Daoy (cell line): ENCODE measurements at places on chromosomes 13 and 19. TPM values are rescaled to one million over a fixed set of nuclear protein-coding genes. Genes with fewer than 3 reads are reported as not detected.

DNA sequence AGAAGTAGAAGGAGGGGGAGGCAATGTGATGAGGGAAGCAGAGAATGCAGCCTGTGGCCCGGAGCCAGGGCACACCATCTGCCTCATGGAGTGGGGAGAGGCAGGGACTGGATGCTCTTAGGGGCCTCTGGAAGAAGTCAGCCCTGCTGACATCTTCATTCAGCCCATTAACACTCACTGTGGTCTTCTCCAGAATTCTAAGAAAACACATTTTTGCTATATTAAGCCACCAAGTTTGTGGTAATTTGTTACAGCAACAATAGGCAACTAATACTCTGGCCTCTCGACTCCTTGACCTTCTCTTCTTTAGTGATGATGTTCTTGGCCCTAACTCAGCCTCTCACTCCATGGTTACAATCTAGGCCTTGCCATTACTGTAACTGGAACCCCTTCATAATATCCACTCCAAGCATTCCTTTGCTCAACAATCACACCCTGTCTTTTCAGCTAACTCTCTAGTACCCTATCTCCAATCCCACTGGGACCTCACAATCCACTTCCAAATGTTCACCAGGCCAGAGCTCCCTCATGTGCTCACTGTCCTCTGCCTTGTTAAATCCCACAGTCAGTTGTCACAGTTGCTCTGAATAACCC, 98.5 kb downstream of the MIPEP start:
- peak; percentile 7 for DNase-seq

The ZNF416 gene
- 2.9 and 5.1 TPM in 2 replicates for total RNA-seq

DNA sequence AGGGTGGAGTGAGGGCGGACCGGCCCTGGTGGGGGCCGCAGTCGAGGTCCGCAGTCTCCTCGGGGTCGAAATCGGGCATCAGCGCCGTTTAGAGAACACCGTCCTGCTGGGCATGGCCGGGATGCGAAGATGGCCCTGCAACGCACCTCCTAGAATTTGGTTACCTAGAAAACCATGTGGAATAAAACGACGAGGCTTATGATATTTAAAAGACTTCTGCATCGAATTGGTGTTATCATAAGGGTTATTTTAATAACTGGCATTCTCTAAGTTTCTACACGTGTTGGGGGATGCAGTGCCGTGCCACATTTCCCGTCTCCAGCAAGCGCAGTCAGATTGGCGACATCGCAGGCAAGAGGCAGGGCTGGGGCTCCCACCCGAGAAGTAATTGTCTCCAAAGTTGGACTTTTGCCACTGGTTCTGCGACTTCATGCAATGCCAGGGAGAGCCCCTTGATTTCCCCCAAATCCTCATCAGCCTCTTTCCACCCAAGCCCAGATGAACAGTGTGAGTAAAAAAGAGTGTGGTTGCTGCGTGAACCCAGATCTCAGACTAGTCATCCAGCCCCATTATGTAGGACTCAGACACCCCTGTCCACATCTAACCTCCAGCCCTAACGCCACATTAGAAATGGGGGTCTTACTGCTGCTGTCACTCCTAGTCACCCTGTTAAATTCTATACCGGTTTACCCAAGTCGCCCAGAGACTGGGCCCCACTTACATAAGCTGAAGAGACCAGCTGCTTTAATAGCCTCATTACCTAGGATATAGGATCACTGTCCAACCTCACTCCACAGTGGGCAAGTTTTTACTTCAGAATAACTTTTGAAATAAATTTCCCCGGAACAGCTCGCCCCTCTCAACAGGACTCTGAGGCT, 571 bp upstream of the DHRS12 start:
- no peak for DNase-seq

GRCh38 chr19:42191855-42192254, 25.6 kb downstream of the DEDD2 start:
- DNase-seq, result peak; percentile 95

The PRTN3 gene
- total RNA-seq, result not detected in 2 replicates

DNA sequence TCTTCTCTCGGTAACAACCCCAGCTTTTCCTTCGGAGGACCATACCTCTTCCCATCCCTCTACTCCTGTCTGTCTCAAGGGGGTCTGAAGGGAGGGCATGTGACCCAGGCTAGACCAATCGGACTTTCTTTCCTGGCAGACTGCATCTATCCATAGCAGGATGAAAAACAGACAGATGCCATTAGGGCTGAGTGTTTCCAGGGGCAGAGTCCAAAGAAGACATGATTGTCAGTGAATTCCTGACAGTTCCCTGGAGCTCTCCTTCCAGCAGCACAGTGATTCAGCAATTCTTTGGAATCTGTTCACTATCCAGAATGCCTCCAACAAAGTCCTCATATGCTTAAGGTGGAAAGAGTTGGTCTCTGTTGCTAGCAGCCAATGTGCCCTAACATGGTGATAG, 189.8 kb downstream of the KCTD12 start:
- DNase-seq, result no peak

DNA sequence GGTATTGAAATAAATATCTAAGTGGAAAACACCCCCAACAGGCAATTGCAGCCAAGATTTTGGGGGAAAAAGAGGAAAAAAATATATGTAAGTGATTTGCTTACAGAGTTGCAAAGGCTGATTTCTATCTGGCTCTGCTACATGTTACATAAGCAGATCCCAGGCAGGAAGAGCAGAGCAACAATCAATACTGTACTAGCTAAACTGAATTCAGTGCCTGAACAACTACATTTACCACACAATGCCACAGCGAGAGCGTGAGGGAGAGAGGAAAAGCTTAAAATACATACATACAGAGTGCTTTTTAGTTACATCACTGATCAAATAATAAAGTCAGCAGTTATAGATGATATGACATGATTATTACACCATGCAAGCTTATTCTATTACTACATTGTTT, 665.6 kb upstream of the ARGLU1 start:
- DNase-seq, result no peak

- no peak for DNase-seq
These were observed 24.8 kb downstream of the RANBP3 start for GRCh38 chr19:5953030-5953589.

GRCh38 chr13:64640002-64640401, 2590.1 kb downstream of the PCDH9 start:
- no peak for DNase-seq

GRCh38 chr13:80509264-80509663, 168.3 kb upstream of the SPRY2 start:
- no peak for DNase-seq

- no peak for DNase-seq
These were observed 107.5 kb downstream of the PCCA start for GRCh38 chr13:100196375-100196774.

The ZNF534 gene
- 0.86 TPM in 1 of 2 replicates, not detected in the other for total RNA-seq

DNA sequence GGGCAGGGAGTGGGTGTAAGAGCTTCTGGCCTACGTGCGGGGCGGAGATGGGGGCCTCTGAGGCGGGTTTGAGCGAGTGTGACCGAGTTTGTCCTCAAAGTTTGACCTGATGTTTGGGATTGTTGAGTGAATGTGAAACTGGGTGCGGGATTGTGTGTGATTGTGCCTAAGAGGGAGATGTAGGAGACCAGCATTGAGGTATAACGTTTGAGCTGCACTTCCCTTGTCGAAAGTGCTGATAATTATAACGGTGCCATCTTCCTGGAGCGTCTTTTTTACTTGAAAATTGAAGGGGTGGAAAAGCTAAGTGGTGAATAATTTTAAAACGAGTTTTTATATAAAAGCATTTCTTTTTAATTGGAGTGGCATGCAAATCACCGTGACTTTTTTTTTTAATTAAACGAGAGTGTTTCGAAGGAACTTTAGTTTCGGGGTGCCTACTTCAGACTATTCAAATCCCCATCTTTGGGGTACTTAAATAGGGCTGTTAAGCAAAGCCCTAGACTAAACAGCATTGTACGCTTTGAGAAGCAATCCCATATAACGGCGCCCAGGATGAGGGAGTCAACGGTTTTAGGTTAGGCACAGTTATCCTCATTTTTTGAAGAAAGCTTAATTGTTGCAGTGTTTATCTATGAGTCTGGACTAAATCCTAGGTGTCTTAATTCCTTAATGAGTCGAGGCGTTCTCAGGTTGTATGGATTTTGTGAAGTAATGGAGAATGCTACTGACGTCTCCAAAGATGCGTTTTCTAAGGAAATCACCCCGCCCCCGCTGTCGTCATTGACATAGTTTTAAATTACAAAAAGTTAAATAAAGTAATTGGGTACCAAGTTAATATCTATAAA, 594 bp downstream of the ZNF146 start:
- peak; percentile 9 for DNase-seq

- no peak for DNase-seq
These were observed 68.6 kb upstream of the RFXAP start for GRCh38 chr13:36750461-36750860.

DNA sequence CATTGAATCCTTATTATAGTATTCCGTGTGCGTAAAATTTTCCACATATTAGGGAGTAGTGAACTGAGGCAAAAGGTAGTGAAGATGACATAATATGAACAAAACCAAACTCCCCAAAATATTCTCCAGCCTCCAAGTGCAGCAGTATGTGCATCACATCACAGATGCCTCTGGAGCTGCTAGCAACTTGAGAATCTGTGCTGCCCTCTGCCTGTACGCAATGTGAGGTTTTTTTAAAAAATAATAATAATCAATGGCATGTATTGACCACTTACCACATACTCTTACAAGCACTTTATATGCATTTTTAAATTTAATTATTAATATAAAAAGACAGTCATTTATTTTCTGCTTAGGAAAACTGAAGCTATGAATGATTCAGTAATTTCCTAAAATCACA, 583.0 kb upstream of the SPRY2 start:
- no peak for DNase-seq

The AZU1 gene
- not detected in 2 replicates for total RNA-seq

The RASAL3 gene
- not detected in 2 replicates for total RNA-seq

DNA sequence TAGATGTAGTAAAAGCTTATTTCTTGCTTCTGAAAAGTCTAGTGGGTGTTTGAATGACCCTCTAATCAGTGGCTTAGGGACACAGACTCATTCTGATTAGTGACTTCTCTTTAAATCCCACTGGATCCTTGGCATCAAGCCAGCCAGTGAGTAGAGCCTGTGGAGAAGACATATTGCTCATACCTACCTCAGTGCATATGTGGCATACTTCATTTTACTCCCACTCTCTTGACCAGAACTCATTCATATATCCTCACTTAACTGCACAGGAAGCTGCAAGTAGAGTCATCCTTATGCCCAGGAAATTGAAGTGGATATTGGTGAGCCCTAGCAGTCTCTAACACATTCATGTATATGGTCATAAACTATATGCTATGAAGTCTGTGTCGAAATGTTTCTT, 148.3 kb downstream of the PDS5B start:
- DNase-seq, result peak; percentile 67

The UBE2L5 gene
- not detected in 2 replicates for total RNA-seq

DNA sequence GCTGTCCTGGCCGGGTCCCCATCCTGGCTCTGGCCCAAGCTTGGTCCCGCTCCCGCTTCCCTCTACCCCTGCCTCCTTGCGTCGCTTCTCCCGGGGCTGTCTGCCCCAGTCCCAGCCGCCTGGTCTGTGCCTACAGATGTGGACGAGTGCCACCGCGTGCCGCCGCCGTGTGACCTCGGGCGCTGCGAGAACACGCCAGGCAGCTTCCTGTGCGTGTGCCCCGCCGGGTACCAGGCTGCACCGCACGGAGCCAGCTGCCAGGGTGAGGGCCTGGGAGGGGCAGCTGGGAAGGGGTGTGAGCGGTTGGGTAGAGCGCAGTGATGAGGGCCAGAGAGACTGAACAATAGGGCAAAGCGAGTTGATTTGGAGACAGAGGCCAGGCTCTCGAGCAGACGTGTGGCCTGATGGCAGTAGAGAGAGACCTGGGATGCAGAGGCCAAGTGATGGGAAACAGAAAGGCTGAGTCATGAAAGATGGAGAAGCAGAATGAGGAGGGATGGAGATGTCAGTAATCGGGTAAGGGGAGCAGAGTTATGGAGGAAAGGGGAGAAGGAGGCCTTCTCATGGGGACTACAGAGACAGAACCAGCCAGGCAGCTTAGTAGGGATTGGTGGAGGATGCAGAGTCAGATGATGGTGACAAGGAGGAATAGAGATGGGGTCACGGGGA, 9.4 kb downstream of the LTBP4 start:
- DNase-seq, result no peak

DNA sequence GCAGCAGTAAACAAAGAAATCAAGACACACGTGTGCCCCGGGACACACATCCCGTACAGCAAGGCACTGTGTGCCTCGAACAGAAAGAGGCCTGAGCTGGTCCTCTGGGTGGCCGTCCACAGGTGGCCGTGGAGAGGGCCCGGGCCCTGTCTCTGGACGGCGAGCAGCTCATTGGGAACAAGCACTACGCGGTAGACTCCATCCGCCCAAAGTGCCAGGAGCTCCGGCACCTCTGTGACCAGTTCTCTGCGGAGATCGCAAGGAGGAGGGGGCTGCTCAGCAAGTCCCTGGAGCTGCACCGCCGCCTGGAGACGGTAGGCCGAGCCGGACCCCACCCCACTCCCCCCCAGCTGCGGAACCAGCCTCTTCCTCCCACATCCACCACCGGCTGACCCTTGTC, 30.7 kb upstream of the F7 start:
- no peak for DNase-seq

The MAP4K1 gene
- 0.11 TPM in 1 of 2 replicates, not detected in the other for total RNA-seq

The MBD3L3 gene
- not detected in 2 replicates for total RNA-seq

DNA sequence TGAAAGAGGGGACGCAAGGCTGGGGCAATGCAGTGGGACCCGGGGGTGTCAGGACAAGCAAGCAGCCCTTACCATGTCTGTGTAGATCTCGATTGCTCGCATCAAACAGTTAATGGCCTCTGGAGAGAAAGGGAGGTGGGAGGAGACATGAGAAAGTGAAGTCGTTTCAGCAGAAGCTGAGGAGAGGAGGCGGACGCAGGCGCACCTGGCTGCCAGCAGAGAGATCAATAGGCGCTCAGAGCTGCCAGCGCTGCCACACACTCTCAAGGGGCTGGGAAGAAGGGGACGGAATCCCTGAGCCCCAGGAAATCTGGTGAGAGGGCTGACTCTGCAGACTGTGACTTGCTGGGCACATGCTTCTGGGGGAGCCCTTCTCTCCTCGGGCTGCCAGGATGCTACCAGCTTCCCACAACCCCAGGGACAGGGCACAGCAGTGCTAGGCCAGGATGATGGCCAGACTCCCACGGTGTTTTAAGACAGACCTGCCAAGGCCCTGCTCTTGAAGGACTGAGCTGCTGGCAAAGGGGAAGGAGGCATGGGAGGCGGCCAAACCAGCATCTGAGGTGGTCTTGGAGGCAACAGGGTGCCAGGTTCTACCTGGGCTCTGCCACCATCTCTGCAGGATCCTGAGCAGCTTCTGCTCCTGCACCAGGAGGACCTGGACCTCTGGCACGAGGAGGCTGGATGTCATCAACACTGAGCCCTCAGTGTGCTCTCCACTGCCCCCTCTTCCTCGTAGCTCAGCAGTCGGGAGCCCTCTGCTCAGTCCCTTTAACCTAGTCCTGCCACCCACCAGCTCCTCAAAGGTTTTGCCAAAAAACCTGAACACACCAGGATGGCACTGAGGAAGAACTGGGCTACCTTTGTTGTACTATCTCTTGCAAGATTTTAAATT, 11.7 kb upstream of the KPTN start:
- DNase-seq, result no peak
